ENCODE measurements at places on chromosomes 7 and 10.

DNA sequence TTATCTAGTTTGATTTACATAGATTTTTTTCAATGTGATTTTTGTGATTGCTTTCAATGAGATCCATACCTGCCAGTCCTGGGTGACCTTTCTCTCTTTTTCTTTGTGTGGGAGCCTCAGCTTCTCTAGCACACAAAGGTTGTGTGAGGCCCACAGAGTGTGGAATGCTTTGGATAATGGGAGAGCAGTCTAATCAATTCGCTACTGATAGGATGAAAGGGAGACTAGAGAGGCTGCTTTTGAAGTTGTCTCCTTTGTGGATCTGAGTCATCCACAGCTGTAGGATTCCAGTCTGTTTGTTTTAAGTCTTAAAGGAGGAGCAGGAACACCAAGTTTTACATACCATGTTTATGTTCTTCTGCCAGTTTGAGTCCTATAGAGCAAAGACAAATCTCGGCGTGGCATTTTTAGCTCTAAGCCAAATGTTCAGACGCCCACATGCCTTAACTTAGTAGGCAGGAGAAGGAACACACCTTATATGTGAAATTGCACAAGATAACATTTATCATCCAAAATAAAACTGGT, 330.0 kb downstream of the ARL4A start:
- DNase-seq = no peak

GRCh38 chr7:29988424-29989256, 961 bp downstream of the SCRN1 start:
- DNase-seq = no peak

- no peak for DNase-seq
Measured at GRCh38 chr10:100128951-100129350, 47.3 kb upstream of the CPN1 start.

DNA sequence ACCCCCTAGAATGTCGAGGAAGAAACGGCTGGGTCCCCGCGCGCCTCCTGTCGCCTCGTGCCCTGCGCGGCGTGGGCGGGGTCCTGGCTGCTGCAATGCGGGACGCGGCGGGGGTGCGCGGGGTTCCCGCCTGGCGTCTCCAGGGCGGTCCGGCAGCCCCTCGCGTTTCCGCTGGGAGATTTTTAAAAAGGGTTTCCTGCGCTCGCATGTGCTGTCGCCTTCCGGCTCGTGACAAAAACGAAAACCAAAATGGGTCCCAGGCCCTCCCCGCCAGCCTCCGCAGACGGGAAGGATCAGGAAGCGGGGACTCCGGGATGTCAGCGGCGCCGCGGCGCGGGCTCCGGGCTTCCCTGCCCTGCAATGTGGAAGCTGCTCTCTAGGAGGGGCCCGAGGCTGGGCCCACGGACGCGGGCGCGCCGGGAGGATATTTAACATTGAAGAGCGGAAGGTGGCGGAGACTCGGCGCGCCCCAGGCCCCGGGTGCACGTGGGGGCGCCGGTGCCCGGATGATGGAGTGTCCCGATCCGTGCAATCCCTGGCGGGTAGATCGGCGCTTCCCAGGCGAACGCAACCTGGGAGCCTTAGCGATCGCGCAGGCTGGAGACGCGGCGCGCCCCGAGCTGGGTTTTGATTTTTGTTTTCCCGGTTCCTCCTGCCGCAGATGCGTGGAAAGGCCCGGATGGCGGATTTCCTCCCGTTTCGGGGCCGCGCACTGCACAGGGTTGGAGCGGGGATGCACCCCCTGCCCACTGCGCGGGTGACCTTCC, 1.0 kb downstream of the PFKP start:
- no peak for DNase-seq

DNA sequence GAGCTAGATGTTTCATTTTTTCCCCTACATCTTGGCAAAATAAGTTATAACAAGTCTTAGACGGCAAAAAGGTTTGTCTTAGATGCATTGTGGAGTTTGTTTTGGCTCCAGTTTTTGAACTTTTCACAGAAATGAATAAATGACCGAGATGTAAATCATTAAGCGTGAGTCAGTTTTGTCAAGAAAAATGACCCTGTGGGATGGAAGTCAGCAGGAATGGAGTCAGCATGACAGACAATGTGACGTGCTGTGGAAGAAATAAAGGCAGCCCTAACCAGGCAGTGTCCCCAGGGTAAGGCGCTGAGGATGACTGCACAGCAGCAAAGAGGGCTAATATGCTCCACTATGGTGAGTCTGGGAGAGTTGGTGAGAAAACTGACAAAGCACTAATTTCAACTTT, 163.2 kb downstream of the NOC3L start:
- no peak for DNase-seq

DNA sequence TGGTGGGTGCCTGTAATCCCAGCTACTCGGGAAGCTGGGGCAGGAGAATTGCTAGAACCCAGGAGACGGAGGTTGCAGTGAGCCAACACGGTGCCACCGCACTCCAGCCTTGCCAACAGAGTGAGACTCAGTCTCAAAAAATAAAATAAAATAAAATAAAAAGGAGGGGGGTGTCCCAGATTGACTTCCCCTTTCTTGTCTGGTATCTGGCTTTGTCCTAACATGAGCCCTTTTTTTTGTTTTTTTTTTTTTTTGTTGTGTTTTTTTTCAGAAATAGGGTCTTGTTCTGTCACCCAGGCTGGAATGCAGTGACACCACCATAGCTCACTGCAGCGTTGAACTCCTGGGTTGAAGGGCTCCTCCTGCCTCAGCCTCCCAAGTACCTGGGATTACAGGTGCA, 4.7 kb downstream of the CASP2 start:
- DNase-seq = no peak

- DNase-seq = no peak
Measured at GRCh38 chr10:1648648-1649047, 88.7 kb downstream of the ADARB2 start.

DNA sequence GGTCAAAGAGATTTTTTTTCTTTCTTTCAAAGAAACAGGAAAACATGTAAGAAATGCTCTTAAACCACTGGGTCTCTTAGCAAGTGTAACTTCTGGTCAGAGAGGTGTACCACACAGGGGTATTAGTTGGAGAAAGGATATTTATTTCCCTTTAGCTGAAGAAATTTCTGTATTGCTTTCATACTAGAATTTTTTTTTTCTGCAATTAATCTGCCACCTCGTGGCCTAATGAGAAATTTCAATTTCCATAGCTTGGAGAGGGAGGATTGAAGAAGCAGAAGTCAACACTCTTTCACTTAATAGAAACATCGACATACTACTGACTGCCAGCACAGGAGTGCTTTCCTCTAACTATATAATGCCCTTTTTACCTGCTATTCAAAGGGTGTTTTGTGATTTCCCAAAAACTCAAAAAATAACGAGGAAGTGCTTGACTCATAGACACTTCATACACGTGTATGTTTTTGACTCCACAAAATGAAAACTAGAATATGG, 177.6 kb upstream of the NAMPT start:
- DNase-seq = no peak

DNA sequence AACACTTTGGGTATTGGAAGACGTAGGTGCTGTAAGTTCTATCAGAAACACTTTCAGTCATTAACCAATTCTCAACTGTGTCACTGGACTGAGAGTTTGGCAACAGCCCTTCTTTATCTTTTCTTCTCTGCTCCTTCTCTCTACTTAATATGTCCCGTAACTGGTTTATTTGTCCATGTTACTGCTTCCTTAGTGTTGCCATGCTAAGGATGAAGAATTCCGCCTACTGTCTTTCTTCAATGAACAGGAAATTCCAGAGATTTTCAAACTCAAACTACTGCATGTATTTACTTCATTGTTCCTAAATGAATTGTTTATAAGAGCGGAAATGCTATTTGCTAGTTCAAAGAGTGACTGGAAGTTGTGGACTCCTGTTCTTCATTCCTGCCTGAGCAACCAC, 143.7 kb downstream of the TAX1BP1 start:
- DNase-seq = no peak

DNA sequence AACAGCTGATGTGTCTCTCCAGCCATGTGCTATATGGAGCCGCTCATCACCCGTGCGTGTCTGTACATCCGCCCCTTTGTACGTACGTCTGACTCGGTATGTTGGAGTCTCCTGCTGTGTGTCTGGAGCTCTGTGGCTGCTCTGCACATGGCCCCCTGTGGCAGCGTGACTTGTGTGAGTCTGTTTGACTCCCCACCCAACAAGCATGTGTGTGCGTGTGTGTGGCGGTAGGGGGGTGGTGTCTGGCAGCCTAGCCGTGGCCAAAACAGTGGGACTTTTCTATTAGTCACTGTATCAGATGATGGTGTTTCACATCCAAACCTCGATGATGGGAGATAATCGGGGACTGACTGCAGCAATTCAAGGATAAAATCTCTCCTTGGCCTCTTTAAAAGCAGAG, 94.1 kb downstream of the COL13A1 start:
- DNase-seq = no peak

DNA sequence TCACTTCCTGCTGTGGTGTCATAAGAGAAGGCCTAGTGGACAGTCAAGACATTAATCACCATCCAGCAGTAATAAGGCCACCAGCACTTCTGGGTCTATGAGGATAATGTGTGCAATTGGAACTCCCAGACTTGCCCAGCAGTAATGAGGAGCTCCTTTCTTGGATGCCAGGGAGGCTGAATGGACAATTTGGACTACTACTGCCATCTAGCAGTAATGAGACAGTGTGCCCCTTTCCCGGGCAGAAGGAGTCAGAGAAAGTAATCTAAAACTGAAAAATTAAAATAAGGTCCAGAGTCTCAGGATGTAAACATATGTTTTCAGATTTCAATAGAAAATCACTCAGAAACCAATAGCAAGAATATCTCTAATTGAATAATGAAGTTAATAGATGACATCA, 400.4 kb downstream of the CDC14C start:
- no peak for DNase-seq

DNA sequence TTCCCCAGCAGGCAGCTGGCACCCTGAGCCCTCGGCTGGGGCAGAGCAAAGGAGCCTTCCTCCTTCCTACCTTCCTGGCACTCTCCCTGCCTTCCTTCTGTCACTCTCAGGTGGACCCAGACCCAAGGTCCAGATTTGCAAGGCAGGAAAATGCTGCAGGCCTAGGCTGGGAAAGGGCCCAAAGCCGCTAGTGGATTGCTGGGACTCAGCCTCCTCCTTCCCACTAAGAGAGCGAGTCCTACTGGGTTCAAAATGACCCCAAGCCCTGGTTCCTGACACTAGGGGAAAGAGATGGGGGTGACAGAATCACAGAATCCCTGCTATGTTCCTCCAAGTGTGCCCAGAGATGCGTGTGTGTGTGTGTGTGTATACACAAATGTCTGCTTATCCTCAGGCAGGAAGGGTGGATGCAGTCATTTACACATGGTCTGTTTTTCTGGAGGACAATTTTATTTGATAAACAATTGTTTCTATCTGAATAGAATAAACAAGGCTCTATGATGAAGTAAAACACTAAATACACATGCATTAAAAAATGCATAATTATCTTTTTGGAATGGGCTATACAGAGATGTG, 1.3 kb upstream of the PLAU start:
- no peak for DNase-seq

- DNase-seq = no peak
Measured at GRCh38 chr7:136523571-136523970, 344.9 kb upstream of the CHRM2 start.

- no peak for DNase-seq
Measured at GRCh38 chr10:6083523-6084475, 5.0 kb upstream of the RBM17 start.

- DNase-seq = no peak
Measured at GRCh38 chr10:3468919-3469638, 296.5 kb upstream of the PITRM1 start.

GRCh38 chr10:3971713-3972112, 186.7 kb upstream of the KLF6 start:
- no peak for DNase-seq

- no peak for DNase-seq
Measured at GRCh38 chr7:14432924-14433323, 443.5 kb upstream of the ETV1 start.

GRCh38 chr7:101537935-101538595, 91.0 kb downstream of the MYL10 start:
- DNase-seq = no peak

GRCh38 chr7:143217806-143218205, 4.0 kb upstream of the TAS2R40 start:
- no peak for DNase-seq
